ENCODE measurements at places on chromosomes 4 and X.

GRCh38 chrX:149467461-149467860, 37.6 kb downstream of the IDS start:
- DNase-seq: no peak

GRCh38 chrX:21863241-21863640, 7.5 kb downstream of the YY2 start:
- no peak for DNase-seq

DNA sequence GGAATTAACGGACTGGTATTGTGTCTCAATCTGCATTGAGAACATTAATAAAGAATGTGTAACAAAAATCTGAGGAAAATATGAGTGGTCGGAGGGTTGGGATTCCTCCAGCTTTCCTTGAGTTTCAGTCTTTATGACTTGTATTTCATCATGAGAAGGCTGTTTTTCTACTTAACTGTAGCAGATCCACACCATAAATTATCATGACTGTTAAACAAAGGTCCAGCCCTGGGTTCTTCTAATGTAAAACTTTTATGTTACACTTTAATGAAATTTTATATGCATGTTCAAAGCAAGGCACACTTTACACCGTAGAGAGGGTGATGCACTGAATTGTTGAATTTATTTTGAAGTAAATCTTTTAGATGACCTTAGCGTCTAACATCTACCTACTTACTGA, 7.0 kb downstream of the AFF2 start:
- no peak for DNase-seq

GRCh38 chr4:140158365-140159030, 4.5 kb upstream of the MAML3 start:
- DNase-seq: no peak

- DNase-seq: no peak
Observed at GRCh38 chrX:85052636-85053343, 49.1 kb downstream of the APOOL start.

Measured in urothelium cell line (cell line).